ENCODE measurements at places on chromosomes 5 and 9. TPM values are rescaled to one million over a fixed set of nuclear protein-coding genes. Genes with fewer than 3 reads are reported as not detected.

Gene SLC1A3
- total RNA-seq = 2.7 TPM

Gene TNFSF15
- total RNA-seq = 0.42 TPM

Gene KIF4B
- not detected for total RNA-seq

Gene QRFP
- not detected for total RNA-seq

Gene PRDM9
- not detected for total RNA-seq

Gene CKMT2
- not detected for total RNA-seq

Gene DDX46
- total RNA-seq = 27.1 TPM

Gene GABRP
- 0.35 TPM for total RNA-seq

Gene PCDHB15
- total RNA-seq = 0.28 TPM

Gene MRPL50
- 14.2 TPM for total RNA-seq

Gene FCN2
- total RNA-seq = not detected

Gene CCDC183
- 0.42 TPM for total RNA-seq

Gene BNC2
- total RNA-seq = 0.74 TPM

Gene CCDC180
- total RNA-seq = 0.49 TPM

Gene COL15A1
- 0.56 TPM for total RNA-seq

Gene SLC36A3
- total RNA-seq = not detected

Gene ISOC1
- 23.9 TPM for total RNA-seq

Gene ITGA2
- 24.0 TPM for total RNA-seq

Gene ECSCR
- total RNA-seq = not detected

Gene ZDHHC11B
- 0.07 TPM for total RNA-seq

Gene NOP16
- total RNA-seq = 33.4 TPM

Gene PRRX2
- 1.2 TPM for total RNA-seq

Gene IL13
- total RNA-seq = not detected

Gene GLDC
- 1.7 TPM for total RNA-seq

Gene SNCAIP
- total RNA-seq = 0.09 TPM

Gene WHRN
- total RNA-seq = 3.1 TPM

Gene FBP1
- 0.21 TPM for total RNA-seq

Measured in airway epithelial cell (primary cell).